A549 treated with Mapracorat at 1 μM for 4 hours (cell line): ENCODE measurements at places on chromosomes 4 and X. TPM values are rescaled to one million over a fixed set of nuclear protein-coding genes. Genes with fewer than 3 reads are reported as not detected.

The VMA21 gene
- total RNA-seq = 18.3 to 29.1 TPM (median 28.6 TPM) in 5 replicates

The MAP3K15 gene
- 1.7 to 2.2 TPM (median 2.0 TPM) in 5 replicates for total RNA-seq

The TNMD gene
- total RNA-seq = not detected in 5 replicates

The BMX gene
- total RNA-seq = not detected in 5 replicates
